ENCODE measurements at places on chromosomes 1 and 21.

- ATAC-seq, result no peak
Measured at GRCh38 chr1:111961773-111962565, 27.5 kb downstream of the KCND3 start.

- no peak for ATAC-seq
Measured at GRCh38 chr1:150173141-150173585, 23.4 kb downstream of the PLEKHO1 start.

DNA sequence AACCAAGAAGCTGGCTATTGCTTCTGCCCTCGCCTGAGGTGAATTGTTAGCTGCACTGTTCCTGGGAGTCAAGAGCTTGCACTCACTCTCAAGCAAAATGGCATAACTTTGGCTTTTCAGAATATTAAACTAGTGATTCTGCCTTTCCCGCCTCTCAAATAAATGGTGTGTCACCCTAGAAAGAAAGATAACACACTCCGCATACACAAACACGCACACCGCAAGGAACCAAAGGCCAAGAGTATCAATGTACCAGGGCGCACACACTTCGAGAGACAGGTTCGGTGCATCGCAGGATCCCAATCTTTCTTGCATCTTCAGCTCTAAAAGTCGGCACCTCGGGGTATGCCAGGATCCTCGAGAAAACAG, 470 bp upstream of the RTCA start:
- peak; percentile 48 for ATAC-seq

DNA sequence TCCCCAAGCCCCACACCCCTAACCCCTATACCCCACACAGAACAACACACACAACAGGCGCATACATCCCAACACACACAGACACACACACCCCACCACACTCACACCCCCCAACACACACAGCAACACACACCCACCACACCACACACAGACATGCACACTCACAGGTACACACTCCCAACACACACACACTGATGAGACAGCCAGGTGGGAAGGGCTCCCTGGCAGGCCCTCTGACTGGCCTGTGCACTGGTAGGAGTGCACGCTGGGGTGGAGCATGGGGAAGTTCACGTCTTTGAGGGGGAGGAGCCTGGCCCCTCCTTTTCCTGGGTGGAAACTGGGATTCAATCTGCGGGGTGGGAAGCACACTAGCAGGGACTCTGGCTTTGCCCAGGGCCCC, 116.7 kb downstream of the RHOU start:
- ATAC-seq, result peak; percentile 37

- ATAC-seq, result no peak
Measured at GRCh38 chr1:85153149-85153891, 47.5 kb downstream of the SYDE2 start.

DNA sequence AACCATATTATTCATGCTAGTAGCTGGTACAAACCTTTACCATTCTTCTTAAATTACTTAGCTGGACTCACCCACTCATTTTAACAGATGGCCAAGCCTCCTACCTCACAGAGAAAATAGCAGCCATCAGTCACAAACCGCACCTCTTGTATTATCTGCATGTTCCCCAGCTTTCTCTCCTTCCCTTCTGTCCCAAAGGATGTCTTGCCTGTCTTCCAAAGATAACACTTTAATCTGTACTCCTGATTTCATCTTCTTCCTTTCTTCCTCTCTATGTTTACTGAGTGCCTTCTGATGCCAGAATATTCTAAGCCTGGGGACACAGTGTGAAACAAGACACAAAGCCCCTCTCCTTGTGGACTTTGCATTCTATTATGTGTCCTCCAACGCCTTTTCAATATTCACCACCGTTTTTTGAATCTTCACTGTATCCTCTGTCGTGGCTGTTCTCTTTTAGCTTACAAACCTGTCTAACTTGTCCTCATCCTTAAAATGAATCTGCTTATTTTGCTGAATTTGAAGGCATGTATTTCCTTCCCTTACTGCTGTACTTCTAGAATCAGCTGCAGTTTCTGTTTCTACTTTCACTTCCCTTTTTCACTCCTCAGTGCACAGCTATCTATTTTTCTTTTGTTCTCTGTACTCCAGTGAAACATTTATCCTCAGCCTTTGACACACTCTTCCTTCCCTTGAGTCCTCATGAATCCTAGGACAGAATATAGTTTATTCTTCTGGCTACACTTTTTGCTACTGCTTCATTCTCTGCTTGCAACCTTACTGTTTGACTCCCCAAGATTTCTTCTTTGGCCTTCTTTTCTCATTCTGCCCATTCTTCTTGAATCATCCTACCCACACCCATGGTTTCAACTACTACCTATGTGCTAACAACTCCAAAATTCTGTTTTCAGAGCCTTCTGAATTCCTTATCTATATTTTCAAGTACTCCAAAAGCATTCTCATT, 216.9 kb upstream of the SAMSN1 start:
- ATAC-seq, result peak; percentile 96

DNA sequence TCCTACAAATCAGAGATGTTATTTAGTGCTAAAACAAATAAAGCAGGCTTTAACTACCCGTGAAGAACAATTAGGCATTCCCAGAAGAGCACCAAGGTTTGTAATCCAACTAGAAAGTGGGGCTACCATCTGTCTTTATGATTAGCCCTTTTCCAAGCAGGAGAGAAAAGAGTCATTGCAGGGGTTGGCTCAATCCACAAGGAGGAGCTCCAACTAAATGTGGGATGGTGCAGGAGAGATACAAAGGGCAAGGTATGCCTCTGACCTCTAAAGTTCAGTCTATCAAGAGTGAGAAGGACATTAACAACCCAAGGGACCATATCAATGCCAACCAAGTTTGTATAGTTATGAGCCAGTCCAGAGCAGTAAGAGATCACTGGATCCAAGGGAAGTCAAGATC, 382.7 kb upstream of the DUSP10 start:
- no peak for ATAC-seq

- no peak for ATAC-seq
Measured at GRCh38 chr1:236494082-236494481, 29.7 kb upstream of the LGALS8 start.

- ATAC-seq, result no peak
Measured at GRCh38 chr1:14592004-14592631, 6.4 kb upstream of the KAZN start.

GRCh38 chr1:3780901-3781300, 8.4 kb downstream of the SMIM1 start:
- ATAC-seq, result no peak

- ATAC-seq, result peak; percentile 31
Measured at GRCh38 chr1:116426401-116426800, 53.4 kb downstream of the ATP1A1 start.

DNA sequence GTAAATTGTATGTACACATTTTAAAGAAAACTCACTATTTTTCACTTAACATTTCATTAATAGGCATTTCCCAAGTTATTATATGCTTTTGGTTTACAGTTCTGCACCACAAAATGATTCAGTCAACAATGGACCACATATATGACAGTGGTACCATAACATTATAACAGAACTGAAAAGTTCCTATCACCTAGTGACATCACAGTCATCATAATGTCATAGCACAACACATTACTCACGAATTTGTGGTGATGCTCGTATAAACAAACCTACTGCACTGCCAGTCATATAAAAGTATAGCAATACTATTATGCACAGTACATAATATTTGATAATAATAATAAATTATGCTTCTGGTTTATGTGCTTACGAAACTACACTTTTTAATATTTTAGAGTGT, 30.9 kb downstream of the DNAI4 start:
- no peak for ATAC-seq

DNA sequence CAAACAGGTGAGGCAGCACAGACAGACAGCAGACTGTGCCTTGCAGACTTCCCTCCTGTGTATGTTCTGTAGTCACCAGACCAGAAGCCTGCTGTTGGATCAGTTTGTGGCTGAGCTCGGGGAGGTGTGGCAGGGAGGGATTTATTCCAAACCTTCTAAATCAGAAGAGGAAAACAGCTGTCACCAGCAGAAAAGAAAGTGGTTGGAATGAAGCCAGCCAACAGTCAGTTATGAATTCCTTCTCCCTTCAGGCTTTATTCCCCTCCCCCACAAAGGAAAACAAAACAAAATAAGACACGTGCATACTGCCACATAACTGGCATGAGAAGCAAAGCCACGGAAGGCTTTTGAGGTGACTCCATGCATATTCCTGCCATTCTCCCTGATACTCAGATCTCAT, 19.0 kb upstream of the PIGV start:
- ATAC-seq, result no peak

GRCh38 chr1:232511172-232511571, 118.8 kb downstream of the SIPA1L2 start:
- ATAC-seq, result no peak

DNA sequence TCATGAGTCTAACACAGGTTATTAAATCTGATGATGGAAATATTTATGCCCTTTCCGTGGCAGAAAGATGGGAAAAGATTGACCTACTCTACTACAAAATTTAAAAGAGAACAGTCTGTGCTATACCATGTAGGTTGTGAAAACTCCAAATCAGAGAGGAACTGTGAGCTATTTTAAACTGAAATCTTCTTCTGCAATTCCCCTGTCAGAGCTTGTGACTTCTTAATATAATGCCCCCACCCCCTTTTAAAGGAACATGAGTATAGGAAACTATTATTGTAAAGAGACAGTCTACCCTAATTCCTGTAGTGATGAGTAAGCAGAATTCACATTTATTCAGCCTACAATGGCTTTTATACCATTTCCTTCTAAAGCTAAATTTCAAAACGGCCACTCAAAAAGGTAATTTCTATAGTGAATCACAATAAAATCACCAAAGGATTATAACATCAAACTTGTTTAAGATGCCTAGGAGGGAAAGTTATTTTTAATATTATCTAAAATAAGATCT, 11.7 kb downstream of the DSCAM start:
- no peak for ATAC-seq

GRCh38 chr1:246705368-246705767, 18.8 kb upstream of the SCCPDH start:
- no peak for ATAC-seq

DNA sequence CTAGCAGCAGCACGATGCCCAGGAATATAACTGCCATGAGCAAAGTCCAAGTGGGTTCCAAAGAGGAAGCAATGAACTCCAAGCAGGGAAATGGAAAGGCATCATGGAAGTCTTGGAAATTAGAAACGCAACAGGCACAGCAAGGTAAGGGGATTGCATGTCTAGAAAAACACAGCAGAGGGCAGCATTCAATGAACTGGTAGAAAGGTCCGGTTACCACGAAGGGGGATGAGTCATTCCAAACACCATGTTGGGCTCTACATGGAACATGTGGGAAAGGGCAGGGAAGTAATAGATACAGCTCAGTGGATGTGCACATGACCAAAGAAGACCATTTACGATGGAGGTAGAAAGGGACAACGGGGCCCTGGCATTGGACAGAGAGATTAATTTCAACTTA, 36.4 kb downstream of the RXRG start:
- ATAC-seq, result no peak

GRCh38 chr1:37035796-37036666, 1.7 kb upstream of the GRIK3 start:
- peak; percentile 83 for ATAC-seq

- peak; percentile 55 for ATAC-seq
Measured at GRCh38 chr1:71047635-71048607, at the start of gene PTGER3. Gene PTGER3, minus strand, starts transcription at chr1:71047816. Its CDS starts 239 bp downstream, at chr1:71047577.

DNA sequence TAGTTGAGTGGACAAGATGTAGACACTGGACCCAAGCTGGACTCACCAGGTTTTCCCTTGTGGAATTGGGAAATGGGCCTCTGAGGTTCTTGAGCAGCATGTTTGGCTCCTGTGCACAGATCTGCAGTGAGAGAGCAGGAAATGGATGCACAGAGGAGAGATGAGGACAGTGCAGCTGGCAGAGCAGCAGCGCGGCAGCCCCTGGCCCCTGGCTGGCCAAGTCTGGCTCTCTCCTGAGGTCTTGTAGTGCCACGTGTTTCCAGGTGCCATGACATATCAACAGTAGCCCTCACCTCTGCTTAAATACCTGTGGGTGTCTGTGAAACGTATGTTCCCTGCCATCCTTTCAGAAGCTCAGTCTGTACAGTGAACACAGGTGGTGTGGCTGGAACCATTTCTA, 19.2 kb upstream of the BCL10 start:
- ATAC-seq, result no peak

GRCh38 chr1:68140536-68140935, 90.1 kb upstream of the DIRAS3 start:
- no peak for ATAC-seq

DNA sequence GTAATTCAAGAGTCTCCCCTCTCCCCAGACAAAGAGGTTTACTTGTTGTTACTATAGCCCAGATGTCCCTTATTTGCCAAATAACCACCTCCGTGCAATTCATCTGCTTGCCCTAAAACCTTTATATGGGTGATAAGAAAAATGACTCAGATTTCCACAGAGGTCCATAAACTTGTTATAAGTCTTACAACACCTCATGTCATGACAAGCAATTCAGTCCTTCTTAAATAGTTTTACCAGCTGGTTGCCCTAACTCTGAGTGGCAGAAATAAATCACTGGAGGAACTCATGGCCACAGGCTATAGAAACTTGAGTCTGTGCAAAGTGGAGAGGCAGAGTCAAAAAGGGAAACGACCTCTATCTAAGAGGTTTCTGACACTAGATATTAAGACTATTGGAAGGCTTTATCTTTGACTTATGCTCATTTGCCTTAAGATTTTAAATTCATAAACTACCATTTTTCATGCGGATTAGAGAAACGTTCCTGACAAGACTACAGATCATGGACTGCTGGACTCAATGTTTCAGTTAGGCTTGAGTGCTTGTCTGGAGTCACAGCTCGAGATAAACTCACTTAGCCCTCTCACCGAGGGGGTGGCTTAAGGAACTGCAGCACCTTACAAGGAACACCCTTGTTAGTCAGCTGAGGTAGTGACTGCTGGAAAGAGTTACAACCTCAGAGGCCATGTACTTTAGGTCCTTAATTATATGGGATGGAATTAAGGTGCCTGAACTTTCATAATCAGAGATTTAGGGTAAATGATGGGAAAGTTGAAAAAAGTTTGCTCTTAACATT, 662.5 kb upstream of the USP24 start:
- ATAC-seq, result no peak

- no peak for ATAC-seq
Measured at GRCh38 chr1:189790335-189790734, 687.3 kb downstream of the BRINP3 start.

DNA sequence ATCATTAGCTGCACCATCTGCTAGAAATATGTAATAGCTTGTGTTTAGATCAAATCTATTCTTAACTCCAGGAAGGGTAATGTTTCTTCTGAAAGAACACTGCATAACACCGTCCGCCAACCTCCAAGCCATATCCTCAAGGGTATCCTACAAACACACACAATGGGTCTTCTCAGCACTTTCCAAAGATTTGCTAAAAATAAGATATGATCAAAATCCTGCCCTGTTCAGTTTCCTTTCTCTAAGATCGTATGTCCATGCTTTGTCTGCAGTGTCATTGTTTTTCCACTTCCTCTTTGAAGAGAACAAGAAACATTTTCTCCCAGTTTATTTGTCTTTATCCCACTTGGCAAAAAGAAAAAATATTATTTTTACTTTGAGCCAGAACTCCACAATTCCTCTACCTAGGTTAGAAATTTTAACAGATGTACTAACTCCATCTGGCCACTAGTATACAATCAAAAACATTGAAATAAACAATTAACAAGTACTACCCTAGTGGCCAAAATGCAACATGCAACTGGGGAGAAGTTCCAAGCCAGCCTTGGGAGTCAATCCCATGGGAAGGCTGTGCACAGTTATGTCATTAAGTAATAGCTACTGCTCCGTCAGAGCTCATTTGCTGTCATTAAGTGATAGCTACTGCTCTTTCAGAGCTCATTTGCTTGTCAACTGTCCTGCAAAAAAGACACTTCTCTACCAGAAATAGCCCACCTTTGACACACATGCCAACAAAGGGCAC, 37.8 kb downstream of the FRRS1 start:
- ATAC-seq, result no peak

- no peak for ATAC-seq
Measured at GRCh38 chr1:118122234-118123004, 62.6 kb downstream of the SPAG17 start.
